ENCODE measurements at places on chromosomes 4 and X.
A peak's percentile ranks its signal among the peaks of the same experiment; 100 is the strongest.

DNA sequence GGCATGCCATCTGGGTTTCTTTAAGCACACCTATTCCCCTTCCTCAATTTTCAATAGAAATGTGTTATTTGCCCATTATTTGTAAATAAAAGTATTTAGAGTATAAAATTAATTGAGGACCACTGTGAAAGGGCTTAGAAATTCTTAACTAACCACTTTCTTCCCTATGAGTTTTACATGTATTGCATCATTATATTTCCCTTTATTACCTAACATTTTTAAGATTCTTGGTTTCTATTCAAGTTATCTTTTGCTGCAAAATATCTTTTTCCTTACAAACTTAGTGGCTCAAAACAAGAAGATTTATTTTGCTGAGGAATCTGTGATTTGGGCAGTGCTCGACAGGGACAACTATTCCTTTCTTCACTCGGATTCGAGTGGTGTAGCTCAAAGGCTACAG, 40.5 kb downstream of the GRID2 start:
- DNase-seq, result no peak

- DNase-seq, result peak; percentile 50
These were observed 538 bp downstream of the STBD1 start for GRCh38 chr4:76306882-76307659.

- DNase-seq, result peak; percentile 85
These were observed 95.8 kb downstream of the DHX15 start for GRCh38 chr4:24488399-24489164.

- no peak for DNase-seq
These were observed 6.6 kb upstream of the HPGDS start for GRCh38 chr4:94349193-94349592.

Data from liver (tissue), 10 donors.